Anterior cingulate cortex (tissue), 58 donors: ENCODE measurements at places on chromosomes 2 and 18.

DNA sequence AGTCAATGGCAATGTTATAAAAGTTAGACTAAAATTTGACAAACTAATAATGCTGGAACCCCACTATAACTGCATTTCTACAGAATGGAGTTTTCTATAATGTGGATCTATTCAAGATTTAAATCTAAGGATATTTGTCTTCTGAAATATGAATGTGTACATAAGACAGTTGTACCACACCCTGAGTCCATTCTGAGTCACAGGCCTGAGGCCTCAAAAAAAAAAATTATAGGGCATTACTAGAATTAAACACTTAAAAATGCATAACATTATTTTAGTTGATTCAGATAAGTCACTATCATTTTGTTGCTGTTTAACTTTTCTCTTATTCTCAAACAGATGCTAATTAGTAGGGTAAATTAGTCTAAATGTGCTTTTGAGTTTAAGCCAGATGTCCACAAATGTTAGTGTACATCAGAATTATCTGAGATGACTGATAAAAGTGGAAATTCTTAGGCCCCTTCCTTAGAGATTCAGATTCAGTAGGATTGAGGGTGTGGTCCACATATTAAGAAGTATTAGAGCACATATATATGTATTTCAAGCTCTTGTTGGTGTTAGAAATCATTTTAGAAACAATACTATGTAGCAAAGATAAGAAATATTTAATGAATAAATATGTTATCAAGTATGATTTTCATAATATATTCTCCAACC is 42.4 kb upstream of the COL5A2 start:
- DNase-seq, result no peak

- no peak for DNase-seq
These were observed 71.6 kb downstream of the LNPK start for GRCh38 chr2:175930504-175930903.

DNA sequence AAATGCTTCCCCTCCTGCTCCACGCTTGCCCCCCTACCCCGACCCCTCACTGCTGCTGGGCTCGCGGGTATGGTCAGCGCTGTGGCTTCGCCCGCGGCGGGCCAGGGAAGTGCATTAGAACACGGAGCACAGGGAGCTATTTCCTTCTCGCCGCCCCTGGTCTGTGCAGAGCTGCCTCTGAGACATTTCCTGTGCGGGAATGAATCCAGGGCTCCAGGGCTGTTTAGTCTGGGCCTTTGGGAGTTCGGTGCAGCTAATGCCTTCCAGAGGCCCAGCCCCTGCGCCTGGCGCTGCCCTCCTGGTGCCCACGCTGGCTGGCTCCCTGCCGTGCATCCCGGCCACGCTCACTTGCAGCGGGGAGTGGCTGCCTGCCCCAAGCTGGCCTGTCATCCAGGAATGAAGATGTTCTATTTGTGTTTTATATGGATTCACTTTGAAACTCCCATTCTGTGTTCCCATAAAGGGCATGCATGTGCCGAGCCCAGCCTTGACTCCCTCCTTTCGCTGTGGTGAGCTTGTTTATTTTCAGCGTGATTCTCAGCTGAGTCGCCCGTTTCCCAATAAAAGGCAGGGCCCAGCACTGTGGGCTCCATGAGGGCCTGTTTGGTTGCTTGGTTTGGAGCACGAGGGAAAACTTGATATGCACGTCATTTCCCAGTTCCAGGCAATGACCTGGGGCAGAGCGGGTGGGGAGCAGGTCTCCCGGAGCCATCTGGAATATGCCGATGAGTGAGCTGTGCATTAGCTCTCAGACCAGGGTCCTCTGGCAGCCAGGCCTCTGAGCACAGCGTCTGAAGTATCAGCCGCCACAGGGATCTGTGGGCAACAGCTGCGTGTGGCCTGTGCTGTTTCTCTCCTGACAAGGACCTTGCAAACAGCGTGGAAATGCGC is 42.7 kb downstream of the SH3RF3 start:
- no peak for DNase-seq

GRCh38 chr2:190879474-190880377 is 895 bp upstream of the GLS start:
- DNase-seq, result no peak

GRCh38 chr2:46332686-46333281 is 35.6 kb downstream of the EPAS1 start:
- no peak for DNase-seq

DNA sequence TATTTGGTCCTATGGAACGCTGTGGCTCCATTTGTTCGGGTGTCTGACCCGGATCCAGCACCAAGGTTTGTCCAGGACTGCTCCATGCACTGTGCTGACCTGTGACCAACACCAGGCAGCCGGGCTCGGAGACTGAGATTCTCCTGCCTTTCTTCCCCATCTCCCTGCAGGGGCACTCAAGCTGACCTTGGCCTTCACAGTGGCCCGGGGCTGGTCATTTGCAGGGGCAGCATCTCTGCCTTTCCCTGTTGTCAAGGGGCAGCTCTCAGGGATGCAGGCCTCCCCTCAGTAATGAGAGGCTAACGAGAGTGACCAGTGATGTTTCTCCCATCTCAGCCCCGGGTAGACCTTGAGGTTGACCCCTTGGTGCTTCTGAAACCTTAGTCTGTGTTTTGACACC is 27.5 kb downstream of the MOCOS start:
- no peak for DNase-seq

GRCh38 chr2:51151490-51152140 is 119.7 kb upstream of the NRXN1 start:
- no peak for DNase-seq

DNA sequence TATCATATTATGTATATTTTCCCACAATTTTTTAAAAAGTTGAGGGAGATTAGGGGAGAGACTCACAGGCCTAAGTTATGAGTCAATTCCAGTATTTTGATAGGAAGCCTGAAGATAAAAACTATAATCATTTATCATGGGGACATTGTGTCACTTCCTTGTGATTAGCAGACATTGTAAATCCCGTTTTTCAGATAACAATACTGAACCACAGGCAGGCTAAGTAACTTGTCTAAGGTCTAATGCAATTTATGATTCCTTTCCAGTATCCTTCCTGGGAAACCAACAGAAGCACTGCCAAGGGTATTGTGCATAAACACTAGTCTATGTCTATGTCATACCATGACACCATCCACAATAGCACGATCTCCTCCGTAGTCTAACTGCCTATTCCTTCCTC is 235.2 kb upstream of the PIK3C3 start:
- no peak for DNase-seq

- no peak for DNase-seq
These were observed 467.2 kb downstream of the SPAG16 start for GRCh38 chr2:213751446-213751845.

GRCh38 chr2:29269095-29269764 is 154.0 kb downstream of the CLIP4 start:
- DNase-seq, result no peak

DNA sequence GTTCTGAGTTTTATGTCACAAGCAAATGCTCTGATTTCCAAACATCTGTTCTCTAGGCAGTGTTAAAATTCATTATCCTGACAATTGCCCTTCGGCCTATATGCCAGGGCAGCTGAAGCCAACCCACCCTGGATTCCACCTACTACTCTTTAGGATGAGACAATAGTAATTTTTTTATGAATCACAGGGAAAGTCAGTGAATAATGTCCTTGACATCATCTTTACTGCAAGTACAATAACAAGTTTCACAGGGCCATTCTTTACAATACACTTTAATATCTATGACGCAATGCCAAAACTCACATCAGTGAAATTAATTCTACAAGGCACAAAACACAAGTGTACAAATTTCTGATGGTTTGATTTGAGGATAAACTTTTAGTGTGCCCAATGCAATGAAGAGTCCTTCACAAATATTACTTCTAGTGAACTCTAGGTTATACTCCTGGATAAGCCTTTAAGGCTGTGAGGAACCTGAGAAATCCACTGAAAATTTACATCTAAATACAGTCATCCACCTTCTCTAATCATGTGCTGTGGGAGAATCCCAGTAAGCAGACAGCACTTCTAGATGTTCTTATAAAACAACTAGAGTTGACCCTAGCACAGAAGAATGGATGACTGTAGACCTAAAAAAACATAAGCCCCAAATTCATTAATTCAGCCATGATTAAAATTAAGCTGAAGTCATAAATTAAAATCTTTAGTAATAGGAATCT is 77.3 kb upstream of the CTLA4 start:
- no peak for DNase-seq

DNA sequence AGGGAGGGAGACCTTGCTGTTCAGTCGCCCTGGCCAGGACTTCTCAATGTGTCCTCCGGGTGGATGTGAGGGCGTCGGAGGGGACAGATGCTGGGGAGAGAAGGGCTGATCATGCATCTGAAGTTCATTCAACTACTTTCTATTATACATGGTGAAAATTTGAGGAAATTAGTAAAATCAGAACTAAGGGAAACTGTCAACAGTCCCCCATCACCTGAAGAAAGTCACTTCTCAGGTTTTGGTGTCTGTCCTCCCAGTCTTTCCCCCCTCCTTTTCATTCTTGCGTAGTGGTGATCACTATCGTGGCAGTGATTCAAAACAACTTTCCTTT is 17.4 kb upstream of the ACKR3 start:
- no peak for DNase-seq

- no peak for DNase-seq
These were observed 61.3 kb downstream of the PMAIP1 start for GRCh38 chr18:59961070-59961469.

DNA sequence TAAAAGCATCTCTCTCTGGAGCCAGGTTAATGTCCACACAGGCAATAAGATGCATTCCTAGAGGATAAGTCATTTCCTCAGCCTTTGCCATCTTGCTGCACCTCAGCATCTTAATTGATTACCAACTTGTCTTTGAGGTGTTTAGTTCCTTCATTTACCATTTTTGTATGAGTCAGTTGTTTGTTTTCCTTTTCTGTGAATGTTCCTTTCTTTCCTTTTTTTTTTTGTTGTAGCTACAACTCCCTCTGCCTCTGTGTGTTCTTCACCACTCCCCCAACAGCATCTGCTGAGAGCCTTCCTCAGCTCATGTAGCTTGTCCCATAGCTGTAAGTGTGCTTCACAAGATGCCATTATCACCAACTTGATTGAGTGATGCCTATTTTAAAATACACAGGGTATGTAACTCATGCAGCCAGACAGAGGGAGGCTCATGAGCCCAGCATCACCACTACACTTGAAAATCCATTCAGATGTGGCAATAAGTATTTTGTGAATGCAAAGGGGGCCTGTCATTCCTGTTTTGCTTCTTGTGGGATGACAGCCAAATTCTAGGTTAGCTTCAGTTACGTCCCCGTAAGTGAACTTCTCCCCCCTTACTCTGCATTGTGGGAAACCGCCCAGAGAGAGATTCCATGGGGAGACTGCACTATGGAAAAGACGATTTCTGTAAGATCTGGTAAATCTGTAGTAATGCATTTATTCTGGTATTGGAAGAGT is 315.9 kb upstream of the ZEB2 start:
- DNase-seq, result no peak

GRCh38 chr2:98039085-98039756 is 43.5 kb upstream of the TMEM131 start:
- no peak for DNase-seq

DNA sequence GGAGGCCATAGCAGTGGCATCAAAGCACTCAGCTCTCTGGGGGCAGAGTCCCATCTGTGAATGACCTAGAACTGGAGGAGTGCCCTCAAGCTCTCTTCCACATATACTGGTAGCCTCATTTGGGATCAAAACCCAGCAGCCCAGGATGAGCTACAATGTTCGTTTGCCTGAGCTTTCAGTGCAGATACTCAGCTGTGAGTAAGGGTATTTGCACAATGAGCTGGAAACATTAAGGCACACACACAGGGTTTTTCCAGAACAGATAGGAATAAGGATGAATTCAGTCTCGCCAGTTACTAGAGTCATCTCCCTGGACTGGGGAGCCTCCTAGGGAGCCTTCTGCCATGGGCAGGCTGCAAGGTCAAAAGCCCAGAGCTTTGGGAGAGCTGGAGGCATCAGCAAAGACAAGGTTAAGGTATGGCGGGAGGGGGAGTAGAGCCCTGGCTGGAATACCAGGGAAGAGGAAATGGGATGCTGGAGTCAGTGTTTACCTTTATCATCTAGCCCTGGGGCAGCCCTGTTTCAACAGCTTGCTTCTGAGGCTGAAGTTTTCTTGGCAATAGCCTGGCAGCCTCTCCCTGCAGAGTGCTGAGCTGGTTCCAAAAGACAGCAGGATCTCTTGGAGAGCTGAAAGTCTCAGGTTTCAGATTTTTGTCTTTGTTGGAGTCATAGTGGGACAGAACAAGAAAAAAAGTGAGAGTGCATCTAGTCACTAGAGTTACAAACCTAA is 187.7 kb downstream of the LOXHD1 start:
- DNase-seq, result no peak

DNA sequence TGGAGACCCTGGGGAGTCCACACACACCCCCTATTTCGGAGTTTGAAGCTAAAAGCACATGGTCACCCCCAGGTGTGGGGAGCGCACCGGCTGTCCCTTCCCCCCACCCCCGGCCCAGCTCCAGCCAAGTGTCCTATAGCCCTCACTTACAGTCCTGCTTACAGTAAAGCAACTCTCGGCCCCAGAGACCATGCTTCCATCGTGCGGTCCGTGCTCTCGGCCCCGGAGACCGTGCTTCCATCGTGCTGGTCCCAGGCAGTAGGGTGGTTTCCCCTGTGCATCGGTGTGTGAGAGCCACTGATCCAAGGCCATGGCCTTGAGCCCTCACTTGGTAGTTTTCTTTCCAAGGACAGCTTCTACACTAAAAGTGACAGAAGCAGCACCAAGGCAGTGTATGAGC is 48.7 kb downstream of the GBX2 start:
- no peak for DNase-seq

DNA sequence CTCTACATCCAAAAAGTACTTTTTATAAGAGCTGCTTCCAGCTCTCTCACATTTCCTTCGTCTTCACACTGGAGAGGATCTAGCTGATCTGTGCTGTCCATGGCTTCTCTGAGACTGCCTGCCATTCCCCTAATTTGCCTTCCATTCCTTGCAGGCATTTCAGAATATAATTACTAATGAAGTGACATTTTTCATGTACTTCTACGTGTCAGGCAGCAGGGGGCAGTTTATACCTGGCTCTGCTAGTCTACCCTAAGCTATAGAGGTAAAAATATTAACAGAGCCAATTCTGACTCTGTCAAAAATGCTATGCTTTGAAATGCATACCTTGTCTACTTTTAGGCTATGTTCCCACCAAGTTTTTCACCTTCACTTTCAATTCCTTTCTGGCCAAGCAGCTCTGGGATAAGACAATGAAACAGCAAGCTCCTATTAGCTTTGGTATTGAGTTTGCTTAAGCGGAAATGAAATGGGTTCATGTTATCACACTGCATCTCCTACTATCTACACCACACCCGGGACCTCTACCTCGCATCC is 81.9 kb downstream of the MEP1B start:
- DNase-seq, result no peak

- DNase-seq, result no peak
These were observed 1.1 kb upstream of the SATB2 start for GRCh38 chr2:199458806-199459285.

GRCh38 chr2:176852667-176853066 is 359.9 kb upstream of the HNRNPA3 start:
- DNase-seq, result no peak

GRCh38 chr2:54009549-54009948 is 38.8 kb upstream of the PSME4 start:
- no peak for DNase-seq

DNA sequence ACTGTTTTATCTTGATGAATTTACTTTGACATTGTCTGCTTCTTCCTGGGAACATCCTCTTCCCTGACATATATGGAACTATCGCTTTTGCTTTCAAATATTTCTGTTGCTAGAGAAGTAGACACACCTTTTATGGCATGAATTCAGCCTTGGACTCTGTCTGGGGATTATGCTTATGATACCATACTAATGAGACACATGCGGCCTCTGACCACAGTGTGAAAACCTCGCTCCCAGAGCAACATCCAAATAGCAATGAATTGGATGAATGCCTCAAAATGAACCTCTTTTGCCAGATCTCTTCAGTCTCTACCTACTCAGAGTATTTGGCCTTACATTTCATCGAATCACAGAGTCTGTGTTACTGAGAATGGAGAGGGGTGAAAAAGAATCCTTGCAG is 70.9 kb downstream of the PIEZO2 start:
- DNase-seq, result no peak
